ENCODE measurements at places on chromosomes 1 and 21.

DNA sequence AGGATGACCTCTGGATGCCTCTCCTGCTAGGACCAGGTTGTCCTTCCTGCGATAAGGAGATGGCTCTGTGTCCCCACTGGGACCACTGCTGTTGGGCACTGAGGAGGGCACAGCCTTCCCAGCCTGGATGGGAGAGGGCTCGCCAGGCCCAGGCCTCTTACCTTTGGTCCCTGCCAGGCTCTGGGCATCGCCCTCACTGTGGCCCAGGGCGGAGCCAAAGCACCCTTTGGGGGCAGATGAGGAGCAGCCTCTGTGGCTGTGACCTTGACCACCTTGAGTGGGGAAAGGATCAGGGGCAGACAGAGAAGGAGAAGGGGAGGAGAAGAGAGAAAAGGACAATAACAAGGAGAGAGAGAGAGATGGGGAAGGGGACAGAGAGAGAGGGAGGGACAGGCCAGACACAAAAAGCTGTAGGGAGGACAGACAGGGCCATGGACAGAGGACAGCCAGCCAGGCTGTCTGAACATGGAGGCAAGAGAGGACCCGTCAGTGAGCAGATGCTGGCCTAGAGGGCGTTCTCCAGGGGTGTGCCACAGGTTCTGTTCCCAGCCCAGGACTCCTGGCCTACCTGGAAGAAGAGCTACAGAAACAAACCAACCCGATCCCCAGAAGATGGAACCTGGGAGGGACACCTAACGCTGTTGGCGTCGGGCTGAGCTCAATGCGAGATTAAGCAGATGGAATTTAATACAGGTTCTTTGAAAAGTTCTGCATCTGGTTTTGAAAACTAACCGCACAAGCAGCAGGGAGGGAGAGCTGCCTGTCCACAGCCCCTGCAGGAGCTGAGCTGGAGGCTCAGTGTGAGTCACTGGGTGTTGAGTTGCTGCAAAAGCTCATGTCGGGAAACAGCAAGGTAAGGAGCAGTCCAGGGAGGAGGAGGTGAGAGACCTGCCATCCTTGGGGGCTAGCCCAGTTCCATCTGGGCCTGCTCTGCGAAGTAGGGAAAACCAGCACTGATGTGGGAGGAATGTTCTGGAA is 262.1 kb downstream of the PTPRU start:
- no peak for DNase-seq

- DNase-seq = no peak
These were observed 25.2 kb downstream of the STPG1 start for GRCh38 chr1:24388331-24388885.

DNA sequence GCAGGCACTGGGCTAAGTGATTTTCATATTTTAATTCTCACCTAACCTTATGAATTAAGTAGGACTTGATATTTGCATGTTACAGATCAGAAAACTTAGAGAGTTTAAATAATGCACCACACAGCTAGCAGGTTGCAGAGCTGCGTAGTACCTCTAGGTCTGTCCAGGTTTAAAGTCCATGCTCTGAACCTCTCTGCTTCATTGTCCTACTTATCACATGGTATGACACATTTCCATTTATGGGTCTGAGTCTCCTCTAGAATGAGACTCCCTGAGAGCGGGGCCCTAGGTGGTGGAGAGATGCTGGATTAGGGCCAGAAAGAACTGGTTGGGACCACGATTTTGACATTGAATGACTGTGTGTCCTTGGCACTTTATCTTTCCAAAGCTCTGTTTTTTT is 102.5 kb upstream of the USP24 start:
- DNase-seq = no peak

DNA sequence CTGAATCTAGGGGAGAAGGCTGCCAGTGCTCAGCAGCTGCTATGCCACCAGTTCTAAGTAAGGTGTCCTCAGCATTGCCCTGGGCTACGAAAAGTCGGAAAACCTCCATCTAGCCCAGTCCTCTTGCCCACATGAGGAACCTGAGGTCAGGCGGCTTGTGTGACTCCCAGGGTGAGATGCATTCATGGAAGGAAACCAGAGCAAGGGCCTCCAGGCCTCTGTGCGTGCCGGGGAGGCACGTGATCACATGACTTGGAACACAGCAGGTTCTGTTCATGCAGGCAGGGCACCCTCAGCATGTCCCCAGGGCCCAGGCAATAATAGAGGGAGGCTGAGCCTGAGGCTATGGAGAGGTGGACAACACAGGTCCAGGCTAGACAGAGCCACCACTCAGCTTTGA is 312.5 kb upstream of the DUSP10 start:
- no peak for DNase-seq

DNA sequence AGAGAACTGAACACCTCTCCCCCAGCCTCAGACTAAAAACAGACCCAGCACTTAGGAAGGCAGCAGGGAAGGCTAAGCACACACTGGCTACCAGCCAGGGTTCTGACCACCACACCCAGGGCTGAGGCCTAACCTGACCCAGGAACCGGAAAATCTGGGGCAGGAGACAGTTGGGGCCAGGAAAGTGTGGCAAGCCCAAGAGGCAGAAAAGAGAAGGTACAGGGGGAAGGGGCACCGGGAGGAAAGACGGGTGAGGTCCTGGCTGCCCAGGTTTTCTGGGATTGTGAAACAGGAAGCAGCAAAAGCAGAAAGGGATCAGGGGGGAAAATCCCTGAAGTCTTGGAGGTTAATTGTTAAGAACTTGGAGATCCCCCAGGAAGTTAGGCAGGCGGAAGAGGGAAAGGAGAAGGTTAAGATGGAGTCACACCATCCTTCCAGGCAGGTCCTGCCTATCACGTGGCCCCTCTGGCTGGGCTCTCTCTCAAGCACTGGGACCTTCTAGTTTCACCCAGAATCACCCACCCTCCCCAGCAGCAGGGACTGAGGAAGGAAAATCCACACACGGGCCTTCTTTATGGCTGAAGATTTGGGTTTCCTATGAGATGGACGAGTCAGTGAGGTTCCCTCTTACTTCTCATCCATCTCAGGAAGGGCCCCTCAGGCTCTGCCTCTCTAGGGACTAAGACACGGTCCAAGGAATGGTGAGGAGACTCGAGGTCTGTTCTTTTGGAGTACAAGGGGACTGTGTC is 2.6 kb downstream of the HDGF start:
- DNase-seq = no peak

DNA sequence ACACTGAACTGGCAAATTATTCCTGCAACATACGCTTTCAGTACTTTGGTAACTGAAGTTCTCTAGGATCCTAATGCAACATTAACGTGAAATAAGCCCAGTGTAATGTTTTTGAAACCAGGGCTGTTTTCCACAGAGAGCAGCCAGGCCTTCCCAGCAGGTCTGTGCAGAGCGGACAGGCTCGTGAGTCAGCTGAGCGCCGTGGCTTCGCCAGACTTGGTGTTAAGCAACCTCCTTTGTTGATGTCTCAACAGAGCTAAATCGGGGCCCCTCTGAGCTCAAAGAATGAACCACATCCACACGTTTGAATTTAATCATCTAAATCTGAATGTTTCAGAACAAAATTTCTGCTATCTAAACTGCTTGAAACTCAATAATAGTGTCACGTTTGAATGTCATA is 181.8 kb upstream of the FMN2 start:
- no peak for DNase-seq

DNA sequence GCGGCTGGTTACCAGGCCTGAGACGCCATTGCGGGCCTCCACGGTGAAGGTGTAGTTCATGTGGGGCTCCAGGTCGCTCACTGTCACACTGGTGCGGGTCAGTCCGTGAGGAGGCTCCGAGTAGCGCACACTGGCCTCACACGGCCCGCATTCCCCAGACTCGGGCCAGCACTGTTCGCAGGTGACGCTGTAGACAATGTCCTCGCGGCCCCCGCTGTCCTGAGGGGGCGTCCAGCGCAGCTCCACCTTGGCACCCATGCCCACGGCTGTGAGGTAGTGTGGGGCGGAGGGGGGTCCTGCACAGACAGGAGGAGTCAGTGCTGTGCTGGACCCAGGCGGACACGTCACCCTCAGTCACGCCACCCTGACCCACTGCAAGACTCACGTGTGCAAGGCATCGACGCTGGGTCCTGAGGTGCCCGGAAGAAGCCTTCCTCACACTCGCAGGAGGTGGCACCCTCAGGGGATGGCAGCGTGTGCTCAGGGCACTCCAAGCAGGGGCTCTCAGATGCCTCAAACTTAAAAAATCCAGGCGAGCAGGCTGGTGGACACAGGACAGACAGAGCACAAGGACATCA is 17.9 kb downstream of the EPHA2 start:
- no peak for DNase-seq

DNA sequence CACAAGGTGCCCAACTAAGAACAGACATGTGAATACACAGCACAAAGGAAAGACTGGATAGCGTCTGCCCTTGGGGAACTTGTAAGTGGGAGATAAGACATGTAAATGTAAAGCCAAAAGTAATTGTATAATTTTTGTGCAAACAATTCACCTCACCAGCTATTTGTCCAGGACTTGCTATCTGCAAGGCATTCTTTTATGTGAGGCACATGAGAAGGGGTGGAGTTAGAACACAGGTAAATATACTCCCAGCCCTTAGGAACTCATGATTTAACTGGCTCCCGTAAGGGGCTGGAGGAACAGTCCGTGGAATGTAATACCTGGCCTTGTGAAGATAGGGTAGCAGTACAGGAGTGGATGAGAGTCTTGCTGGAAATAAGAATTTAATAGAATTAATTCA is 61.3 kb downstream of the CDK18 start:
- no peak for DNase-seq

GRCh38 chr1:18903291-18903756 is 969 bp upstream of the ALDH4A1 start:
- no peak for DNase-seq

DNA sequence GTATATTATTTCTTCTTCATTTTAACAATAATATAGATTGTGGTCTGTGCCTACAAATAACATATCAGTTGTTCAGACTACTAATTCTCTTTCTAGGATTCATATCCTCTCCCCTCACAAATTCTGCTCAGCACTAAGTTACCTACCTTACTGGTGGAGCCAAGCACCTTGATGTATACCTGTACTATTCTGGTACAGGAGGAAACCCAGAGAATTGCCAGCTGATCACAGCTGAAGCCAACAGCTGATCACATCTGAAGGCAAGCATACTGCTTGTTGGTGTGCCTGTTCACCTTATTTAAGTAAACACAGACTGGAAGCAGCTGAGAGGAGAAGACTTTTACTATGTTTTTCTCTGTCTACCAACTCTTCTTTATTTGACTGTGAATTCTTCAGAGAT is 101.8 kb downstream of the PBX1 start:
- no peak for DNase-seq

- DNase-seq = no peak
These were observed 22.5 kb downstream of the CACHD1 start for GRCh38 chr1:64492424-64492823.

DNA sequence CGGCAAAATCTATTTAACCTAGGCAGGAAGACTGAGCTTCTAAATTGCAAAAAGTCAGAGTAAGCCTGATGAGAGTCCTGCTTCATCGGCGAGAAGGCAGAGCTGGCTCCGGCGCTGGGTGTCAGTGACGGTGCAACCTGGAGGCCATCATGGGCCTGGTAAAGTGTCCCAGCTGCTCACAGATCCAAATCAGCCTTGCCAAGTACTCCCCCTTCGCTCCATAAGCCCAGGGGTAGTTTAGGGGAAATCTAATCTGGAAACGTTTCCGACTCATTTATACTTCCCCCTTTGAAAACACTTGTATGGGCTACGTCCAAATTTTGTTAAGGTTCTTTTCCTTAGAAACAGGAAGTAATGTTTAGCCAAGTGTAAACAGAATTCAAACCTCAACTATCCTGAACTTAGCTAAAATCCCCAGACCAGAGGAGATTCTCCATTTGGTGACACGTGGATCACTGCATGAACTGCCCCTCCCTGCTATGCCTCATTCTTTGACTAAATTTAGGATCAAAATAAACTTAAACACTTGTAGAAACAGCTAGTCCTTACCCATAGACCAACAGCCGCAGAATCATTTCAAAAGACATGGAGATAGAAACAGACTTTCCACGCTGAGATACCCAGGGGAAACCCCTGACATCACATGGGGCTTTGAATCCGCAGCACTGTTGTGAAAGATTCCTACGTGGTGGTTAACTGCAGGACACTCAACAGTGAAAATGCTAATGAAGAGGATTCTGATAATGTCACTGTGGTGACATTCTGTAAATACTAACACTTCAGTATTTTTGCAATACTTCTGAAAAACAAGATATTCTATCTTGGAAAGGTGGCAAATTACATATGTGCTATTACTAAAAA is 172.7 kb downstream of the TGFBR3 start:
- no peak for DNase-seq

DNA sequence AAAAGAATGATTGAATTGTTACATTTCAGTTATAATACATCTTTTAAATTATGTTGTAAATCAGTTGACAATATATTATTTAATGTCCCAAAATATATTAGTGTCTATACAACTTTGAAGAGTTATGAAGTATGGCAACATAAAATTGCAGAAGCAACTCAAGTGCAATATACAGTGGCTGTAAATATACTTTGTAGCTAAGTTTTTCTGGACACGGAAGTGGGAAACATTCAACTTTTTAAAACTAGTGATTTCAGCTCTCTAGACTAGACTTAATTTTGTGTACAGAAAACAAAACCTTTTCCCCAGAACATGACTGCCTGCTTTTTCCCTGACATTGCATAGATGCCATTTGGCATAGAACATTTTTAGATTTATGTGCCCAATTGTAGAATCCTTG is 29.5 kb upstream of the ABCG1 start:
- DNase-seq = no peak

DNA sequence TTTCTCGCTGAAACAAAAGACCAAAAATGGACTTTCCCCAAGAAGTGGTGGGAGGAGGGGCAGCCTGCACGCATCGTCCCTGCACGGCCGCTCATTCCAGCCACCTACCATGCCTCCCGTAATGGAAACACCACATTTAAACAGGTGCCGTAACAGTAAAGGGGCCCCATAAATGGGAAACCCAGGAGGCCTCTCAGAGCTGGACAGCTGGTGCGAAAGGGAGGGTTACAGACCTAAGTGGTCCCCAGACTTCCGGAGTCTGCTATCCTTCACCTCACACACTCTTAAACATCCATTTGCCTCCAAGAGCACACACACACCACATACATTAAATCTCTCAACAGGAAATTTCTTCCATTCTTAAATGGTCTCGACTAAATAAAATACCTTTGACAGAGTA is 120.7 kb upstream of the SOD1 start:
- no peak for DNase-seq

DNA sequence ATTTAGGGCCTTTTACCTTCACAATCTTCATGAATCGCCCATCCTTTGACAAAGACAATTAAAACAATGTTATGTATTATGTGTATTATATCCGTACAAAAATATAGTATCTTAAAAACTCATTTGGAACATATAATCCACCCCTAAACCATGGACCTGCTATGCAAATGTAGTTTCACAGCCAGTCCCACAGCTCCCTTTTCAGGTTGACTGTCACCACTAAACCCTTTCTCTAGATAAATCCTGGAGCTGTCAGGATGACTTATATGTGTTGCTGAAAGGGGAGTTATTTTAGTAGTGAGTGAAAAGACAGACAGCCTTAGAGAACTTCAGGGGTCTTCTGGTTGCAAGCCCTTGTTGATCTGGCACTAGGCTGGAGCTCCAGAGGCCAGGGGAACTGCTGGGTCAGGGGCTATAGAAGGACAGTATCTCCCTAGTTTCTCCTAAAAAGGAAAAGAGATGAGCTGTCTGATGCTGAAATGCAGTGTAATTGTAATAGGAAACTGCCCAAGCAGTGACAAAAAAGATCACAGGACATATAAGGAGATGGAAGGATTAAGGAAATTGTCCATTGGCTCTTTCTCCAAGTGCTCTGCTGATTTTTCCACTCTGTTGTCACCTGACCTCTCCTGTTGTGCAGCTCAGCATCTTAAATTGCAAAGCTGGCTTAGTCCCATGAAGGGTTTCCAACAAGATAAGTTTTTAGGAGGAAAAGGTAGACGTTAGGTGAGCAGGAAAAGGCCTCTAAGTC is 127.7 kb downstream of the S1PR1 start:
- no peak for DNase-seq

GRCh38 chr21:42309753-42310213 is 5.4 kb downstream of the TFF3 start:
- peak; percentile 56 for DNase-seq
